ENCODE measurements at places on chromosomes 11 and 22. TPM values are rescaled to one million over a fixed set of nuclear protein-coding genes. Genes with fewer than 3 reads are reported as not detected.

GRCh38 chr22:18130018-18130417 lies 19.4 kb downstream of the TUBA8 start:
- H3K4me3 ChIP-seq, result no peak overlapping the region
- H3K27me3 ChIP-seq, result no peaks in the 10 kb centered on the region
- peaks cover 5% of the 10 kb centered on the region for H3K36me3 ChIP-seq
- no peak for DNase-seq

DNA sequence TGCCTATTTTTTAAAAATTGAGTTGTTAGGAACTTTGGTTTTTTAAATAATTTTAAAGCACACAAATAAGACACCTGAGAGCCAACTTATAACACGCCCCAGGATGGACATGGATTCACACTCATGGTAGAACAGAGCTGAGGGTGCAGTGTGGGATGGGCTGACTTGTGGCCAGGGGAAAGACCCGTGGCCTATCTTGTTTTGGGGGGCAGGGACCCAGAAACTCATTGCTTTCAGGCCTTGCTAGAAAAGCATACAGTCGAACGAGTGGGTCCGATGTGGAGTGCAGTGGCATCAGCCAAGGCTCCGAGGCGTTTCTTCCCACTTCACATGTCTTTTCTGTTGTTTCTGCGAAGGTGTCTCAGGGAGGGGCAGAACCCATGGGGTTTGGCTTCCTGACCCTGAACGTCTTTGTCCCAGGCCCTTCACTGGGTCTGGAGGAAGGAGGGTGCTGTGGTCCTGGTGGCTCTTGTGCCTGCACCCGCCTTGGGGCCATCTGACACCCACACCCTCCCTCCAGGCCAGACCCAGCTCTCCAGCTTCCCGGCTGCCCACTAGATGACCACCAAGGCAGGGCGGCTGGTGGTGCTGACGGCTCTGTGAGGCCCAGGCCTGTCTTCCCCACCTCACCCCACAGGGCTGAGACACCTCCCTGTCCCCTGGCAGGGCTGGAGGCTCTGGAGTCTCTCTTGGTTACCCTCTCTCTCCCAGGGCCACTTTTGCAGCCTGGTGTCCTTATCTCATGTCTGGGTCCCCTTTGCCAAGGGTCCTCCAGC lies 120.8 kb downstream of the KCNQ1 start:
- H3K4me1 ChIP-seq, result no peaks in the 10 kb centered on the region
- H3K36me3 ChIP-seq, result no peaks in the 10 kb centered on the region
- H3K27ac ChIP-seq, result no peak overlapping the region
- no peak overlapping the region for H3K4me3 ChIP-seq
- H3K27me3 ChIP-seq, result no peaks in the 10 kb centered on the region

GRCh38 chr11:109062445-109062844 lies 359.5 kb upstream of the C11orf87 start:
- no peak for DNase-seq
- H3K27ac ChIP-seq, result no peak overlapping the region
- H3K4me1 ChIP-seq, result peaks cover 7% of the 10 kb centered on the region

GRCh38 chr22:49777569-49778249 lies 50.0 kb downstream of the BRD1 start:
- no peak overlapping the region for H3K27ac ChIP-seq
- peaks cover 11% of the 10 kb centered on the region for H3K4me1 ChIP-seq
- peaks cover 46% of the 10 kb centered on the region for H3K36me3 ChIP-seq
- no peak for DNase-seq
- H3K27me3 ChIP-seq, result no peaks in the 10 kb centered on the region

DNA sequence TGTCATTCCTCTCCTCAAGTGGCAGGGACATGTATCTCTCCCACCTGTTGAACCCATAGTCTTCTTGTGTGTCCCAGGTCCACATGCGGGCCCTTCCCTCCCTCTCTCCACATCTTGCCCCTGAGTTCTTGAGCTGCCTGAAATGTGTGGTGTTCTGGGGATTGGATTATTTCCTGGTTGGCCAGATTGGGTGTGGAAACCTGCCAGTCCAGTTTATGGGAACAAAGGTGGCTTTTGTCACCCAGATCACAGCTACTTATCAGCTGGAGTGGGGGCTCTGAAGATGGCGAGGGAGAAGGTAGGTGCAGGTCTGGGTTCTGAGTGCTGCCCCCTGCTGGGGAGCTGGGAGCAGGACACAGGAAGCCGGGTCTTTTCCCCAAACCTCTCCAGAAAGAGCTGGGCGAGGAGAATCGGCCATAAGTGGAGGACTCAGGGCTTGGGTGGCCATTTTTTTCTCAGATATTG lies 14.2 kb downstream of the DTX4 start:
- H3K4me3 ChIP-seq, result no peak overlapping the region
- DNase-seq, result peak; percentile 55
- H3K27ac ChIP-seq, result no peak overlapping the region
- H3K4me1 ChIP-seq, result no peaks in the 10 kb centered on the region
- no peaks in the 10 kb centered on the region for H3K36me3 ChIP-seq

DNA sequence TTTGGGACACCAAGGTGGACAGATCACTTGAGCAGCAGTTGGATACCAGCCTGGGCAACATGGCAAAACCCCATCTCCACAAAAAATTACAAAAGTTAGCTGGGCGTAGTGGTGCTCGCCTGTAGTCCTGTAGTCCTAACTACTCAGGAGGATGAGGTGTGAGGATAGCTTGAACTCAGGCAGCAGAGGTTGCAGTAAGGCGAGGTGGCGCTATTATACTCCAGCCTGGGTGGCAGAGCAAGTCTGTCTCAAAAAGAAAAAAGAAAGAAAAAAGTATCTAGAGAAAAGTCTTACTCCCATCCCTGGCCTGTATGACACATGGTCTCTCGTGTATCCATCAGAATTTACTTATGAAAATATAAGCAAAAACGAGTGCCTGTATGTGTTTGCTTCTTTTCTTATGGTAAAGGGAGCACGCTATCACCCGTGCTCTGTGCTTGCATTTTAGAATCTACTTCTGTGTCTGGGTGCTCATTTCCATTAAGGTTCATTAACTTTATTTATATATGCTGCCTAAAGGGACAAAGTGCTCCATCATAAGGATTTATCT lies 15.4 kb upstream of the CPT1A start:
- peaks cover 3% of the 10 kb centered on the region for H3K4me1 ChIP-seq
- no peak overlapping the region for H3K4me3 ChIP-seq
- no peak overlapping the region for H3K27ac ChIP-seq
- no peak for DNase-seq
- H3K27me3 ChIP-seq, result peaks cover 39% of the 10 kb centered on the region
- no peaks in the 10 kb centered on the region for H3K36me3 ChIP-seq

The HNRNPUL2 gene
- 65.1 TPM for total RNA-seq

- no peak overlapping the region for H3K27ac ChIP-seq
- no peaks in the 10 kb centered on the region for H3K36me3 ChIP-seq
- DNase-seq, result no peak
- no peaks in the 10 kb centered on the region for H3K27me3 ChIP-seq
Measured at GRCh38 chr11:112769170-112769569, 192.1 kb upstream of the NCAM1 start.

- no peaks in the 10 kb centered on the region for H3K36me3 ChIP-seq
- peak overlapping the region; percentile 59 for H3K27ac ChIP-seq
- no peak for DNase-seq
- H3K27me3 ChIP-seq, result no peaks in the 10 kb centered on the region
- no peak overlapping the region for H3K4me3 ChIP-seq
Measured at GRCh38 chr11:65053827-65054508, 4.4 kb downstream of the NAALADL1 start.

All from activated CD4-positive, alpha-beta memory T cell treated with anti-CD3 and anti-CD28 coated beads, Interleukin-2, amount 10 ng/mL, durations not matched to agents 7 days and 5 days (primary cell).